ENCODE measurements at places on chromosomes 16 and 17.

DNA sequence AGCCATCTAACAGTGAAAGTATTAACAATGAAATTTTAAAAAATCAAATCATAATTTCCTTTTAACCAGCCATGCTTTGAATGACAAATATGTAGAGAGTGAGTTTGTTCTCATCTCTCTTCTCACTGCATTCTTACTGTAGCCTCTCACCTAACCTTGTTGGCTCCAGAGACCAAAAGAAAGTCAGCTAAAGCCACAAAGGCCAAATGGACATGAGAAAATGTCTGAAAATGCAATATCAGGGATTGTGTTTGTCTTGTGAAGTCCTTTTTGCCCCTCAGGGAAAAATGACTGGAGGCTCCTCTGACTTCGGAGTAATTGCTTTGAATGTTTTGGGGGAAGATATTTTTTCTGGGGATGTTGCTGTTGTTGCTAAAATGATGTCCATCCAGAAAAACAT, 166.3 kb downstream of the SLC39A11 start:
- no peak for DNase-seq

DNA sequence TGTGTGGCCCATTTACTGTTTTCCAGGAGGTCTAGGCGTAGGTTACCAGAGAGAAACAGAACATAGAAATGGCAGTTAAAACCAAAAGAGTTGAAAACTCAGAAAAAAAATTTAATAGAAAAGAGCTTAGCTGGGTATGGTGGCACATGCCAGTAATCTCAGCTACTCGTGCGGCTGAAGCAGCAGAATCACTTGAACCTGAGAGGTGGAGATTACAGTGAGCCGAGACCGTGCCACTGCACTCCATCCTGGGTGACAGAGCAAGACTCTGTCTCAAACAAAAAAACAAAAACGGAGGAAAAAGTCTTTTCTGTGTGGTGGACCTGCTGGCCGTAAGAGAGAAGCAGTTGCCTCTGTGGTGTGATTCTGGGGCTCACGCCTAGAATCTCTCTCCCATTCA, 35.8 kb downstream of the MRTFB start:
- no peak for DNase-seq

DNA sequence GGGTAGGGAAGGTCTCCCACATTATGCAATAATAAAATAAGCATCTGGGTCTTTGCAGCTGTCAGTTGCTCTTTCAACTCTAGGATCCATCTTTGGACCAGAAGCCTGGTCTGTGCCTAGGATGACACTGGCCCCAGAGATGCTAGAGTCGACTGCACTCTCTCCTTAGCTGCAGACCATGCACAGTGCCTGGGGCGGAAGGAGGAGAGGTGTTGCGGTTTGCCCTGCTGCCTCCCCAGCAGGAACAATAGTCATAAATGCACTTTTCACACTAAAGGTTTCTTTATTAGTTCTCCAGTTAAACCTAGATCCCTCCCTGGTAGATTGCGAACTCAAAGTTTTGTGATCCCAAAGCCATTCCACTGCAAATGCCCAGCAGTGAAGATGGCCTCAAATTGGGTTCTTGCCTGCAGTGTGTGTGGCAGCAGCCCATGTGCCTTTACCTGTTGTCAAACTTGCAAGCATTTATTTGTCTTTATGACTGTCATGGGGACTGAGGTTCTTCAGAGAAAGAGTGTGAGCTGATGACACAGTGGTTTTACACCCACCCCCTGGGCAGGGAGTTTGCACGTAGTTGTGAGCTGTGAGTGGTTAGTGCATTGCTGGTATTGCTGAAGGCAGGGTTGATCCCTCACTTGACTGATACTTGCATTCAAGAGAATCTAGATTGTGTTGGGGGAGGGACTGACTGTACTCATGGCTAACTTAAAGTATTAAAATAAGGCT, 10.3 kb downstream of the ATXN1L start:
- no peak for DNase-seq

DNA sequence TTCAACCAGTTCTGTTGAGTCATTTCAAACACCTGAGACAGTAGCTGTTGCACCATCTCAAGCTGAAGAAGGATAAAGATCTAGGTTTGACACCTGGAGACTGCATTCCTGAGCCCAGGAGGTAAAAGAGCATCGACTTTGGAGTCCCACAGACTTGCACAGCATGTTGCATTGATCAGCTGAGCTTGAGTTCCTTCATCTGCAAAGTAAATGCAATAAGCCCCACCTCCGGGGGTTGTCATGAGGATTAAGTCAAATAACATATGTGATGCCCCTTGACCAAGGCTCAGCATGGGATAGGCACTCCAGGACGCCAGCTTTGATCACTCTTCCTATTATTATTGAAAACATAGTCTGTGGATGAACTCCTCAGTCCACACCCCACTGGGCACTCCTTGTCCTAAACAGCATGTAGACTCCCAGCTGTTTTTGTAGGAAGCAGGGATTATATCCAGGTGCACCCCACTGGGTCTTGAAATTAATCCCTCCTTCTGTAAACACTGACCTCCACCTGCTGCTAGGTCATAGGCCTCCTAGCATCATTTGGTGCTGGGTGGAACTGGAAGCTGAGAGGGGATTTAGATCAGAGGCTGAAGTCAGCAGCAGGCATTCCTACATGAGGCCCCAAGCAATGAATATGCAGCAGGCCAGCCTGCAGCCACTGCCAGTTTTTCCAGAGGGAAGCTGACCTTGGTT, 259.0 kb downstream of the HS3ST4 start:
- DNase-seq = no peak

DNA sequence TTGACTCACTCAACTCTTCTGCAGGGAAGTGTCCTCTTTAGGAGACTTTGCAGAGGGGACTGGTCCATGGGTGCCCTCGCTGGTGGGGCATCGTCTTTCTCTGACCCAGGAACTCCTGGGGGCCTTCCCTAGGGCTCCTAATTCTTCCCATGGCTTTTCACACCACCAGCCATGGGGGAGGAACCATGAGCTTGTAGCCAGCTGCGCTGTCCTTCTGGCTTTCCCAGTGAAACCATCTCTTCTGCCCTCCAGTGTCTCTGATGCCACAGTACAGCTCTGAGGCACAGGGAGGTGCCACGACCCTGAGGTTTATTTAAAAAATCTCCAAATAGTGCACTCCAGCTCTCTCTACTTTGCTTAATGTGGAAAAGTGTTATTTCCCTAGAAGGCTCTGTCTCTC, 78.6 kb downstream of the SDR42E1 start:
- DNase-seq = no peak

- DNase-seq = peak; percentile 92
Measured at GRCh38 chr16:16021988-16022682, 72.7 kb downstream of the ABCC1 start.

DNA sequence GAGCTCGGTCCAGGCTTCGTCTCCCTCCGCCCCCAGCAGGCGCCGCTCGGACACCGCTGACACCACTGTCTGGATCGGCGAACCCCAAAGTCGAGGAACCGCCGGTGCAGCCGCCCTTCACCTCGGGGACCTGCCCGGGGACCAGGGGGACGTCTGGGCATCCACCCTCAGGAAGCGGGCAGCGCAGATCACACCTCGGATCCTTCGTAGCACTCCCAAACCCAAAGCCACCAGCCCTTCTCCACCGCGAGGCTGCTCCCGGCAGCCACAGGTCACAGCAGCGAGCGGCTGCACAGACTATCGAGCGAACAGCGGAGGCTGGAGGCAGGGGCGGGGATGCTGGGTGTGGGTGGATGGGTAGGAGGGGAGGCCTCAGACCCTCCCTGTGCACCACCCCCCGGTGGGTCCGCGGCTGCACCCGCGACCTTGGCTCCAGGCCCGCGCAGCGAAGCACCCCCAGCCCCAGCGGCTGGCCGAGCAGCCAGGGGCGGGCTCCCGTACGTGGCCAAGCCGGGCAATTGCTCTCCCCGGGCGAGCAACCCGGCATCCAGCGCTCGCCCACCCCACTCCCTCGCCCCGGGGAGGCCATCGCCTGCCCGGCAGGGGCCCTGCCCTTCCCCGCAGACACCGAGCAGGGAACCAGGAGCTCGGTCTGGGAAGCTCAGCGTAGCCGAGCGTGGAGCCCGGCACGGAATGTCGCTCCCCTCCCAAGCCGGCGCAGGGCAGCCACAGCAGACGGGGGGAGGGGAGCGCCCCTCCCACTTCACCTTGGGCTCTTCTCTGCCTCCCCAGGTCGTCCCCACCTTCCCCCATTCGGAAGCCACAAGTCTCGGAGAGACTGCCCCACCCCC, 1.0 kb downstream of the SDK2 start:
- DNase-seq = peak; percentile 25

- no peak for DNase-seq
Measured at GRCh38 chr17:33245183-33245582, 47.9 kb downstream of the ASIC2 start.

DNA sequence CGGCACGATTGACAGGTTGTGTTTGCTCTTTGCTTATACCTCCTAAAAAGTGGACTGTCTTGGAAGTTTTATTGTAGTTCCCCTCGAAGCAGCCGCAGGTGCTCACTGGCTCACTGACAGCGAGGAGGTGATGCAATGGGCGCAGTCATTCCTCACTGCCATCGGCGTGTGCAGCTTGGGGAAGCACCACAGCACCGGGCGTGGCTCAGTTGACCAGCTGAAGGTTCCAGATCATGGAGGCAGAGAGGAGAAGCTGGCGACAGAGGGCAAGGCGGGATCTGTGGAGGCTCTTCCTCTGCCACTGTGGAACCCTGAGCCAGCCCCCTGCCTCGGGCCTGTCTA, 72.1 kb upstream of the TNRC6C start:
- no peak for DNase-seq

DNA sequence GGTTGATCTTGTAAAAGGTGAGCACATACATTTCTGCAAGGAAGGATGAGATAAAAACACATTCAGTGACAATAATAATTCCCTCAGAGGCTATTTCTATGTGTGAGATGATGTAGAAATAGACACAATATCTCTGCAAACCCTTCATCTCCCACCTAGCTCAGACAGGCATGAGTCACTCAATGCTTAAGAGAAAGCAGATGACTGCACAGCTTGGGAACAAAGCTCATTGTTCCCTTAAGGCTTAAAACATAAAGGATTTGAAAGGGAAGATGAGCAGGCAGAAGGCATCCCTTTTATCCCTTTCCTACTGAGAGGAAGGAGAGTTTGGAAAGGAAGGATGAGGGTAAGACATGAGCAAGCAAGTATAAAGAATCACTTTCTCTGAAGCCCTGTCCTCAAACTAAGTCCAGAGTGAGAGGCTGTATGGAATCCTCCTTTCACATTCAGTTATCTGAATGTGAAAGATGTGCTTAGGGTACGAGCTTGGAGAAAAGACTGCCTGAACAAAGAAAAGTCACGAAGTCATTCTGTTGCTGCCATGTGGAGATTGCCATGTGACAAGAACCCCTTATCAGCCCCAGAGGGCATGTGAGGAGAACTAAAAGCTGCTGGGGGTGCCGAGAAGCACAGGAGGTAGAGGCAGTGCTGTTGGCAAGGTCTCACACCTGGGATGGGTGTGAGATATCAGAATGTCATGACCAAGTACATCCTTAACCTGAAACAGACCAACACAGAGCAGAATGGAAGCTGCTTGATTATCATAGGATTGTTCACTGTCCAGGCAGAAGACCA, 58.2 kb downstream of the CNTNAP4 start:
- no peak for DNase-seq

- no peak for DNase-seq
Measured at GRCh38 chr17:4953451-4953961, 2.6 kb downstream of the ENO3 start.

- DNase-seq = no peak
Measured at GRCh38 chr16:8627456-8627855, 6.0 kb downstream of the METTL22 start.

GRCh38 chr16:69321080-69321479, 9.3 kb downstream of the PDF start:
- no peak for DNase-seq

- DNase-seq = no peak
Measured at GRCh38 chr16:67378642-67379041, 14.7 kb downstream of the TPPP3 start.

DNA sequence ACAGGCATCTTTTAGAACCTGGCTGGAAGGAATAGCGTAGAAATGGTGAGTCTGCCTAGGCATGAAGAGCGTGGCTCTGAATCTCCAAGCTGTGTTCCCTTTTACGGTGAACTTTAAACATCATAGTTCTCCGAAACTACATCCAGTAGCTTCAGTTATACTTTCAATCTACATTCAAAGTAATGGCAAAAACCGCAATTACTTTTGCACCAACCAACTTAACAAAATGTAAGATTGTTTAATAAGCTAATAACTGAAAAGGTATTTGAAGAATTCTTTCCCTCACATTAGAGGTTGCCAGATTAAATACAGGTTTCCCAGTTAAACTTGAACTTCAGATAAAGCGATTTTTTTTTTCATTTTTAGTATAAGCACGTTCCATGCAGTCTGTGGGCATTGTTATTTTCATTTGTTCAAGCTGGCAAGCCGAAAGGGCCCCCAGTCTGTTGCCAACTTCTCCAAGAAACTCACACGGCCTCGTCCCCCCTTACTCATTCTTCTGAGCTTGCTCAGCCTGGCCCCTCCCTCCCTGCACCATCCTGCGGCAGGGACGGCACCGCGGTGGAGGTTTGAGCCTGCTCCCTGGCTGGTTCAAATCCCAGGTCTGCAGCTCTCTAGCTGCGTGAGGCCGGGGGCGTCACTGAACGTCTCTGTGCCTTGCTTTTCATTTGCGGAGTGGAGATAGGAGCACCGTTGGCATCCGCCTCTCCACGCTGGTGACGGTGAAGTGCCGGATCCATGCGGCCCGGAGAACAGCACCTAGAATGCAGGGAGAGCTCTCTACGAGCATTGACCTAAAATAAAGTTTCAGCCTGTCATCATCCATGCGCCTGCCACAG, 3.5 kb upstream of the MTHFSD start:
- no peak for DNase-seq

DNA sequence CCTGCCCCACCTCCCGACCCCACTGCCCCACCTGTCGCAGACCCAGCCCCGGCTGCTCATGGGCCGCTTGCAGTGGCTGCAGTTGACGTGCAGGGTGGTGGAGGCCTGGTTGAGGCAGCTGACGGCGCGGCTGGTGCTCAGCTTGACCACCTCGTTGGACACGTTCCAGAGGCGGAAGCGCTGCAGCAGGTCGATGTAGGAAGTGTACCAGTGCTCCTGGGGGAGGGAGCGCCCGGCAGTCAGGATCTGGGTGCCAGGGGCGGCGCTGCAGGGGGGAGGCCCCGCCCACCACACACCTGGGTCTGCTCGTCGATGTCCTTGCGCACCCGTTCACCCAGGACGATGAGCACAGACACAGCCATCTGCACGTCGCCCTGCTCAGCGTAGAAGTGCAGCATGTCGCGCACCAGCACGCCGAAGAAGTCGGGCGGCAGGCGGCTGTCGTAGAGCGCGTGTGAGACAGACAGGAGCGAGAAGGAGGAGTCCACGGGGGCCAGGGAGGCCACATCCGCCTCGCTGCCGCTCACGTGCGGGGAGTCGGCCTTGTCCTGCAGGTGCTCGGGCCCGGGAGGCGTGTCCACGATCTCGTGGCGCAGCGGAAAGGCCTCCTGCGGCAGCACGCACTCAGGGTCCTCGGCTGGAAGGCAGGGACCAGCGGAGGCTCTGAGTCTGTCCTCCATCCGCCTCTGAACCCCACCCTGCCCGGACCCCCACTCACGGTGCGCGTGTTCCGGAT, 995 bp upstream of the JMJD8 start:
- no peak for DNase-seq

- DNase-seq = no peak
Measured at GRCh38 chr17:9956474-9957131, 51.5 kb upstream of the RCVRN start.
